ENCODE measurements at places on chromosomes 16 and 17.

DNA sequence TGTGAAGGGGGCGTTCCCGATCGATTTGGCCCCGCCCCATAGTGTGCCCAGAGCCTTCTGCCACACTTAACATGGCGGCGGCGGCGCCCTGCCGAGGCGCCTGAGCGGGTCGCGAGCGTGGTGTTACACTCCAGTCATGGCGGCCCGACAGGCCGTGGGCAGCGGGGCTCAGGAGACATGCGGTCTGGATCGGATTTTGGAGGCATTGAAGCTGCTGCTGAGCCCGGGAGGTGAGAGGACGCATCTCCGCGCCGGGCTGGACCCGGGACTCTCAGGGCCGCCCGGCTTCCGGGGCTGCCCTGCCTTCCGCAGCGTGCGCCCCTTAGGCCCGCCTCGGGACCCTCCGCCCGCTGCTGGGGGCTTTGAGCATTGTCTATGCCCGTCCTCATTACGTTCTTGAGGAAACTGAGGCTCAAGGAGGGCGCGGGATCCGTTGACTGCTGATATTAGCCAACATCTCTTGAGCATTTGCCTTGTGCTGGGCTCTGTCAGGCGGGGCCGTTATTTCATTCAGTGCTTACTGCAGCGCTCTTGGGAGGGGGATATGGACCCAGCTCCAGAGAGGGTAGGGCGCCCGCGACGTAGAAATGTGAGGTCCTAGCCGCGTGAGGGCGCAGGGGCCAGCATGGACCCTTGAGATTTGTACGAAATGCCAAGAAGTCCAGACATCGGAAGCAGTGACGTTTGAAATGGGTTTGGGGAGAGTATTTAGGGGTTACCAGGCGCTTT is at the start of gene TANGO6:
Gene TANGO6 (plus strand): TSS at position 50 of the 729 bp plus-strand sequence. CDS start 87 bp downstream, at position 137.
- DNase-seq, result peak; percentile 89

GRCh38 chr17:5592382-5592781 is 8.1 kb upstream of the NLRP1 start:
- DNase-seq, result no peak

- no peak for DNase-seq
Observed at GRCh38 chr17:50055055-50055425, 870 bp upstream of the ITGA3 start.

DNA sequence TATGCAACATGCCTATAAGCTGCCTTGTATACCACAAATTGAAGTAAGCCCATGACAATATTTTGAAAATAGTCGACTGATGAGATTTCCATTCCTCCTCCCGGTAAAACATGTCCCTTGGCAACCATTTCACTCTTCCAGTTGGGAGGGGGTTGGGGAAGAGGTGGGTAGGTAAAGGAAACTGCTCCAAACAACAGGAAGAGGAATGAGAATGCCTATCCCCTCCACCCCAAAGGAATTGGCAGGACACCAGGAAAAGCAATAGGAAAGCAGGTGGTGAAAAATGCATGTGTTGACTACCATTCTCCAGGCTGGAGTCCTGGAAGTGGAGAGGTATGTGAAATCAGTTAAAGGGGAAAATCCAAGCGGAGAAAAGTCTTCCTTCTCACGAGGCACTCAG is 455.9 kb upstream of the PSMD7 start:
- no peak for DNase-seq

DNA sequence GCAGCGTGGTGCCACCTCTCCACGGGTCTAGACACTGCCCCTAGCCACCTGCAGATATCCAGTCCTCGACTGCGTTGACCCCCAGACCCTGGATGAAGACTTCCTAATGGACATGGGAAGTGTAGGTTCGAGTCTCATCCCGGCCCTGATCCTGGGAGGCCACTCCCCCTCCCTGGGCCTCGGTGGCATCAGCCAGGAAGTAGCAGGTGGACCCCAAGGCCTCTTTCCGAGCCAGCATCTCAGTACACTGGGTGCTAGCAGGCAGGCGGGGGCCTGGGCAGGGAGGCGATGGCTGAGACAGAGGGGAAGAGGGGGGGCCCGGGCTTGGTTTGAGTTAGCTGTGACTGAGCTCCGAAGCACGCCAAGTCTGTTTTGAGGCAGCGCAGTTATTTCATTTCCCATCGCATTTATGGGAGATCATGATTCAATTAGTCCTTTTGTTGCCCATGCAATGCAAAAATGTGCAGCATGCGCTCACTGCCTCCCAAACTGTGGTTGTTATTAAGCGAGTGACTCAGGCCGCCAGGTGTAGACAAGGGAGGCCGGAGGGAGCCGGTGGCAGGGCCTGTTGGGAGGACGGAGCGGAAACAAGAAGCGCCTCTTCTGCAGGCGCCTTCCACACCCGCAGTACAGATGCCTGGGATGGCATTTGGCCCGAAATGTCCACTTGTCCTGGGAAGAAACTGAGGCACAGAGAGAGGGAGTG is 25.3 kb upstream of the ZNF469 start:
- DNase-seq, result no peak

GRCh38 chr17:58322581-58323185 is 5.9 kb downstream of the TSPOAP1 start:
- DNase-seq, result no peak

GRCh38 chr17:76685846-76686245 is 24.9 kb downstream of the MXRA7 start:
- no peak for DNase-seq

GRCh38 chr17:33804401-33804800 is 450.7 kb upstream of the CCL2 start:
- DNase-seq, result no peak

DNA sequence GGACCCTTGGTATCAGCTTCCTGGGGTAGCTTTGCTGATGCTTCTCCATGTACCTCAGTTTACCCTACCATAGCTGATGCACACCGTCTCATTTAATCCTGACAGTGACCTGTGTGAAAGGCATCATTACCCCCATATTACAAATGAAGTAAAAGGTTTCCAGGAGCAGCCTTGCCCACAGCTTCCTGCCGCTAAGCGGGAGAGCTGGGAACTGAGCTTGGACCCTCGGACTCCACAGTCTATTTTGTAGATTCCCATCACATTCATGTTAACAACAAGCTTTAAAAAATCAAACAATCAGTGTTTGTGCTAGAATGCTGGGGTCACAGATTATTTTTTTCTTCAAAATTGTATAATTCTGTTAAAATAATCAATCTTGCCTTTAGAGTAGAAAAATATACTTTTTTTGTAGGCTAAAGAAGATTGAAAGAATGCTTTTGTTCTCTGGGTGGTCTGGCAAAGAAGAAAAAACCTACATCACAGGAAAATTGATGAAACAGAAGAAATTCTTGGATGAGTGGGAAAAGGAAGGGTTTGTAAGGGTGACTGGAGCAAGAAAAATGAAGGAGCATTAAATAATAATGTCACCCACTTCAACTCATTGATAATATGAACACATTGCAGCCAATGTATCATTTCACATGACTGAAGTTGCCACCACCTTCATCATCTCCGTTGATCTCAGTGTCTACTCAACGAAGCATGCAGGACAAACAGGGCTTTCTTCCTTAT is 9.5 kb upstream of the USP10 start:
- DNase-seq, result no peak

- DNase-seq, result no peak
Observed at GRCh38 chr16:12390644-12391043, 413.0 kb downstream of the CPPED1 start.

DNA sequence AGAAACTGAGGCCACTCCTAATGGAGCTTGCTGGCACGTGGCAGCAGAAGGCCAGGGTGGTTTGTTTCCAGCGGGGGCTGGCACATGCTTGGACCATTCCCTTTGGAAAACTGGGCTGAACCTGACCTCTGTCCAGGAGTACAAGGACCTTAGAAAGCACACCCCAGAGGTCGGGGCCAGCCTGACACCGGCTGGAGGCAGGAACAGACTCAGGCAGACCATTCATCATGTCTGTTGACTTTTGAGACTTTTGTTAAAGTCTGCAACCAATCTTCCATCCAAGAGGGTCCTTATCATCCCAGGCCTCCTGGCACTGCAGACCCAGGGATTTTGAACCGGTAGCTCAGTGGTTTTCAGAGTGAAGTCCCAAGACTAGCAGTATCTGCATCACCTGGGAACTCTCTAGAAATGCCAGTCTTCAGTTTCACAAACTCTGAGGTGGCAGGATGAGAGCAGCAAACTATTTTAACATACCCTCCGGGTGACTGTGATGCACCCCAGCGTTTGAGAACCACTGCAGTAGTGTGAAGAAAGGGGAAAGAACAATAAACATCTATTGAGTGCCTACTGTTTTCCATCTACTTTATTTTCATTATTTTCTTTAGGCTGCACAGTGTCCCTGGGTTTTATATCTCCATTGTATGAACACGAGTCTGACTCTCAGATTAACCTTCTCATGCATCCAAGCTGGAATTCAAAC is 145.3 kb upstream of the PLCG2 start:
- no peak for DNase-seq

DNA sequence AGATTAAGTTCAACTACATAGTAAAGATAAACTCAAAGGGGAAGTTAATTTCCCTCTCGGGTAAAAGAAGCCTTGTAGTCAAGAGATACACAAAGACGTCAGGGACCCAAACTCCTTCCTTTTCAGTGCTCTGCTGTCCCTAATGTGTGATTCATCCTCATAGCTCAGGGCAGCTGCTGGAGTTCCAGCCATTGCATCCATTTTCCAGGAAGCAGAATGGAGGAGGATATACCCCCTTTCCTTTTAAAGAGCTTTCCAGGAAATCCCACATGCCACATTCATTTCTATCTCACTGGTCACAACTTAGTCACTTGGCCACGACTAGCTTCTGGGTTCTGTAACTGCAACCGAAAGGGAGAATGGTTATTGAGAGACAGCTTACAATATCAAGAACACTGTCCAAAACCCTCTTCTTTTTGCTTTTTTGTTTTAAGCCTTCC is 95.3 kb downstream of the SOCS1 start:
- no peak for DNase-seq

DNA sequence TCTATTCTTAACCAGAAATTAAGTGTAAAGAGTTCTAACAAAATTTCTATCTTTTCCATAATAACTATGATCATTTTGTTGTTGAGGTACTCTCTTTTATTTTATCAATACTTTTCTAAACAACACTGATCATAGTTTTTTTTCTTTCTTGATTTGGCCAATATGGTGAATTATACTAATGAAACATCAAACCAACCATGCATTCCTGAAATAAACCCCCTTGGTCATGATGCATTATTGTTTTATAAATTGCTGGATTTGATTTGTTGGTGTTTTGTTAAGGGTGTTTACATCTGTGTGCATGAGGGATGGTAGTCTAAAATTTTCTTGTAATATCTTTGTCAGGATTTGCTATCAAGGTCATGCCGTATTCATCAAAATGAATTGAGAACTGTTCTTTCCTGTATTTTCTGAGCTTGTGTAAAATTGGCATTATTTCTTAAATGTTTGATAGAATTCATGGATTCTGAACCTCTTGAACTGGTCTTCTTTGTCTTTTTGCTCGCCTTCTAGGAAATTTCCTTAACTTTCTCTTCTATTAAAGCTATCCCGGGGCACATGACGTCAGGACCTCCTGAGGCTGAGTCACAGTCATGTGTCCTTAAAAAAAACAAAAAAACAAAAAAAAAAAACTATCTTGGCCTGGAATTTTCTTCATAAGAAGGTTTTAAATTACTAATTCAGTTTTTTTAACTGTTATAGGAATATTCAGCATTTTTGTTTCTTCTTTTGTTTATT is 3.9 kb upstream of the TRIM25 start:
- DNase-seq, result no peak

GRCh38 chr17:6724009-6724408 is 10.8 kb upstream of the SLC13A5 start:
- DNase-seq, result no peak

Measured in activated T-helper 9 cell treated with anti-CD3 and anti-CD28 coated beads, Interleukin-2, amount 50 U/mL, for 16 hours (primary cell).